ENCODE measurements at places on chromosomes 2 and 18.

GRCh38 chr2:238169048-238169707 is 10.4 kb downstream of the ERFE start:
- no peak for DNase-seq

DNA sequence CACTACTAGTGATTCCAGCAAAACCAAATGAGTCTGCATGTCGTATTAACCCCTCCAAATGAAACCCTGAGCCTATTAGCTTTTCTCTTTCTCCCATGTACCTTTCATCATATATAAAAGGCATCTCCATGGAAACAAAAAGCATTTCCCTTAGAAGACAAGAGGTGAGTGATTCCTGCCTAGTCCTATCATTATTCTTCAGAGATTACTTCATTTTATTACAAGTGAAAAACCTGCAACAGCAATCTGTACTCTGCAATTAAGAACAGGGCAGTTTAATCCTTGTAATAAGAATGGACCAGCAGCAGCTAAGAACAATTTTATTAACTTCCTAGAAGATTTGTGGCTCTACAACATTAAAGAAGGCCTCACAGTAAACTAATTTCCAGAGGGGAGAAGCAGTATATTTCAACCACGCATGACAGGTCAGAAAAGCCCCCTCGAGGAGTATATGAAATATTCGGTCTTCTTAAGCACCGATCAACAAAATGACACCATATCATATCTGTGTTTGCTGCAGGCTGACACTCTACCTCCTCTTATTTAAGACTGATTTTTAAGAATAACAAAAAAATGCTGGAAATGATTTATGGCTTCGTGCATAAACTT is 132.3 kb upstream of the TFPI start:
- no peak for DNase-seq

GRCh38 chr2:23599667-23600066 is 214.7 kb downstream of the KLHL29 start:
- DNase-seq = no peak

- no peak for DNase-seq
These were observed 1261.7 kb downstream of the DSC3 start for GRCh38 chr18:29780816-29781215.

DNA sequence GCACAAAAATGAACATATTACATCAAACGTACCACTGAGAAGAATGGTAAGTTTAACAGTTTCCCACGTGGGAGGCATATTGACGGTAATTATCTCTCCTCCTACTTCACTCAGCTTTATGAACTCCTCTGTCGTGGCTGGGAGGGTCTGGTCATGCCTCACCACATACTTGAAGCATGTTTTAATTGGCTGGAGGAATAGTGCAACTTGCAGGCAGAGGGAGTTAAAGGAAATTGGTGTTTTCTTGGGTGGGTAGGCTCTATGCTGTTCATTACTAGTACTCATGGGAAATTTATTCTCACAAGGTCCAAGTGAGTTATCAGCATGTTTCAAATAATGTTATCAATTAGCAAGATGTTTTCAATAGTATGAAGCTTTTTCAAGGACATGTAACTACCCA is 767.0 kb downstream of the PLCL1 start:
- no peak for DNase-seq
